ENCODE measurements at places on chromosomes 3 and 15. TPM values are rescaled to one million over a fixed set of nuclear protein-coding genes. Genes with fewer than 3 reads are reported as not detected.

COLQ gene
- total RNA-seq, result 2.9 TPM

DNA sequence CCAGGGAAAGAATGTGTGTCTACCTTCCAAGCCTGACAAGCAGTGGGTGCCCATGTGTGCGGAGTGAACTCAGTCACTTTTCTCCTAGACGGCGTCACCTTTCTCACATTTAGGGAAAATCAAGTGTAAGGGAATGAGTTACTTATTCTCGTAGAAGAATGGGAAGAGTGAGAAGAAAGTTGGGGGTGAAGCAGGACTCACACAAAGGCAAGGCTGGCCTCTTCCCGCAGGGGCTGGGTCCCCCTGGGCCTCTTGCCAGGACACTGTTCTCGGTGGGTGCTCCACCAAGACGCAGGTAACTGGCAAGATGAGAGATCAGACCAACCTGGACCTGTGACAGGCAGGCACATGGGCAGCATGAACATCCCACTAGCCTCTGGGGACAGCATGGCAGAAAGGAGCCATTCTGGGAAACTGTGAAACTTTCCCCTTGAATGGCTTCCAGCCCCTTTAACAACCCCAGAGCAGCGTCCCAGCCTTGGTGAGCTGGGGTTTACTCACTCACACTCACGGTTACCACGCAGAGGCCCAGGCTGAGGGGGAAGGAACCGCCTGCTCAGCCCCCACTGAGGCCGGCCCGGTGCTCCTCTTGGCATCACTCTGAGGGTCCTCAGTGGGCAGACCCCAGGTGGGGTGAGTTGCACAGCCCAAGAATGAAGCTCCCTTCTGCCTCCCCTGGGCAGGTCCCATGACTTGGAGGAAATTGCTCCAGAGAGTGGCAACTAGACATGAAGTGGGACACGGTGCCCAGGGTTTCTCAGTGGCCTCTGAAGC, 15.0 kb upstream of the SRP14 start:
- no peak for DNase-seq

GRCh38 chr3:40494698-40495097, 11.1 kb upstream of the ZNF620 start:
- DNase-seq, result no peak

GRCh38 chr15:70195171-70195570, 97.5 kb upstream of the TLE3 start:
- DNase-seq, result no peak

GRCh38 chr3:43338295-43338694, 52.0 kb downstream of the SNRK start:
- DNase-seq, result no peak

All from mucosa of gallbladder (tissue), 1 donor.